ENCODE measurements at places on chromosomes 2 and 18.

- DNase-seq: peak; percentile 39
Observed at GRCh38 chr18:22342625-22343024, 75.1 kb downstream of the CTAGE1 start.

GRCh38 chr18:41038071-41038470, 917.0 kb upstream of the PIK3C3 start:
- DNase-seq: no peak

DNA sequence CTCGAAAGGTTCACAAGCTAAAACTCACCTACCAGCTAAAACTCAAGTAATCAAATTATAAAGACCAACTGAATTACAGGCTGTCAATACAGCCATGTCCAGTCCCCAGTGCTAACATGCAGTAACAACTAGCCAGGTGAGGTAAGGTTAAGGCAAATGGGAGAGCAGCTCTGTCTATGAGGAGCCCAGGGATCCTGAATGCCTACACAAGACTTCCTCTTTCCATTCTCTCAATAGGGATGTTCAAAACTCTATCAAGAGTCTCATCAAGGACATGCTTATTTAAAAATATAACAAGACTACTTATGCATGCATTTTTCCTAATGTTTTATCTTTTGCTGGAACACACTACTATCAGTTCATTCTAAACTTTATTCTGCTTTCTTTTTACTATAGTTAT, 20.4 kb downstream of the REV1 start:
- DNase-seq: no peak

- DNase-seq: no peak
Observed at GRCh38 chr18:37846996-37847395, 281.4 kb upstream of the CELF4 start.

- no peak for DNase-seq
Observed at GRCh38 chr2:98461498-98462049, 16.9 kb downstream of the INPP4A start.

GRCh38 chr2:120720746-120721375, 14.8 kb upstream of the GLI2 start:
- DNase-seq: no peak

DNA sequence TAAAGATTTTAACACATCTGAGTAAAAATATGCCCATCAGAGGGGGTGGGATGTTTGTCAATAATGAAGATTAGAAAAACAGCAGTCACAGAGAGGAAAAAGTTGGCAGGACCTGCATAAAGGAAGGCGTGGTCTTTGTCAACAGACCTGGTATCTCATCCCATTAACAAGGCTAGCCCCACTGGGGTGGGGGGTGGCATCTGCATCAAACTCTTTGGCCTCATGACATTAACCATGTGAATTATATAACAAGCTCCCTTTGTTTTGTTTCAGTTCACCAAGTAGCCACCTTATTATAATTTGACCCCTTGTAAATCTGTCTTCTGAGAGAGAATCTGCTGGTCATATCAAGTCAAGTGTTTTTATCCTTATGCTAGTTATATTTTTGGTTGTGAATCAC, 28.8 kb downstream of the NEMP2 start:
- DNase-seq: no peak

- no peak for DNase-seq
Observed at GRCh38 chr2:228575897-228576296, 394.4 kb upstream of the SPHKAP start.

DNA sequence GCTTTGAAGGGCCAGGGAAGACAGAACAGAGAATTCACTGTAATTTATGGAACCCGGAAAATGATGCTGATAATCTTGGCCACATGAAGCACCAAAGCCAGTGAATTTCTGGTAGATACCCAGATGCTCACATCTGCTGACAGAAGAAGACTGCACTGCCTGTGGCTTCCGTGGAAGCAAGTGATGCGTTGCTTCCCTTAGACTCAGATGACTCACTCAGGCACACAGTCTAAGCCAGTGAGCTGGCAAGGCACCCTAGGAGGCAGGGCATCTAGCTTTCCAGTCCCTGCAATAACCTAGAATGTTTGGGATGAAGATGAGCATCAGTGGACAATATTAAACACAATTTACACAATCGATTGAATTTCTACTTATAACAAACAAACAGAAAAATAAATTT, 284.7 kb downstream of the CMPK2 start:
- DNase-seq: no peak
